ENCODE measurements at places on chromosomes 1 and 21.

GRCh38 chr1:38589036-38589435 is 270.5 kb downstream of the RRAGC start:
- no peak for DNase-seq

DNA sequence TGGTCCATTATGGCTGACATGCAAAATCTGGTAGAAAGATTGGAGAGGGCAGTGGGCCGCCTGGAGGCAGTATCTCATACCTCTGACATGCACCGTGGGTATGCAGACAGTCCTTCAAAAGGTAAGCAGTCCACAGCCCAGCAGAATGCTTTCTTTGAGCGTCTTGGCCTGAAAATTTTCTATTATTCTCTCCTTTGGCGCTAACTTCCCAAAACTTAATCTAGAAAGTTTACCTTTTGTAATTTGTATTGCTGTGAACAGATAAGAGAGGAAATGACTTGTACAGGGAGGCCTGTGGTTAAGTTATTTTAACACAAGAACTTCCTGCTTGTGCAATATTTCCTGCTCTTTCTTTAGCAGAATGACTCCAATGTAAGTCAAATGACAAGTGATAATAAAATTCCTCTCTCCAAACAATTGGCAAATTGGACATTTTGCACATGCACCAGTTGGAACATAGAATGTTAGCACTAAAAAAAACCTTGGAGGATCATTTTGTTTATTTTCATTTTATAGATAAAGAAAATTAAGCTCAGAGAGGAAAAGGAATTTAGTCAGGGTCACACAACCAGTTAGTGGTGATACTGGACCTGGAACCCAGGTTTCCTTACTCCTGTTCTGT is 18.9 kb downstream of the CAP1 start:
- peak; percentile 78 for DNase-seq

GRCh38 chr1:210117681-210118170 is 114.9 kb upstream of the SERTAD4 start:
- no peak for DNase-seq

DNA sequence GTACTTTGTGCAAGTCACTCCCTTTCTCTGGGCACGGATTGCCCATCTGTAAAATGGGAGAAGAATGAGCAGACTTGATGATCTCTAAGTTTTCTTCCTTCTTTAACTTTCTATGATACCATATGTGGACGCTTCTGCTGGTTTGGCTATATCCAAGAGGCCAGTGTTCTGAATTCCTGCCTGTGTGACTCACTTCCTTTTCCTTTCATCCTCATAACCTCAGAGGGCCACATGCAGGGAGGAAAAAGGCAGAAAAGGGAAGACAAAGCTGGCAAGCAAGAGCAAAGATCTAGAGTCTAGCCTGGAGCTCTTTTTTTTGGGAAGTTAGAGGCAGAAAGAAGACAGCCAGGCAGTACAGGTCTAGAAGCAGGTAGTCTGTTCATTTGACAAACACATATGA is 151.2 kb downstream of the OMA1 start:
- DNase-seq = peak; percentile 95

GRCh38 chr1:82759035-82759434 is 958.3 kb downstream of the ADGRL2 start:
- DNase-seq = no peak

GRCh38 chr1:3564921-3565831 is 46.1 kb downstream of the MEGF6 start:
- DNase-seq = peak; percentile 35

GRCh38 chr21:31538816-31539215 is 120.7 kb upstream of the SOD1 start:
- DNase-seq = no peak

DNA sequence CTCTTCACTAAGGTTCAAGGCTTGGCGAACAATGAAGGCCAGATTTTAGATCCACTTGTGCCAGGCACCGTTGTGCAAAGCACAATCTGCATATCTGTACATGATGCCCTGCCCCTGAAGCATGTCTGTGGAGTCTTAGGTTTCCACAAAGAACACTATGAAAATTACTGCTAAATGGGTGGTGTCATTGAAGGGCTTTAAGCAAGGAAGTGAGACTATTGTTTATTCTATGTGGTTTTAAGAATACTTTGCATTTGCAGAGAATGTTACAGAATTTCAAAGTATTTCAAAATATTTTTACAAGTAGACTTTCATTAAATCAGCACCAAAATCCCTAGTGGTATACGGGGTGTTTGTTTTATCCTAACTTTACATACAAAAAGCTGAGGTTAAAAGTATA is 8.8 kb downstream of the TSEN15 start:
- DNase-seq = peak; percentile 42

DNA sequence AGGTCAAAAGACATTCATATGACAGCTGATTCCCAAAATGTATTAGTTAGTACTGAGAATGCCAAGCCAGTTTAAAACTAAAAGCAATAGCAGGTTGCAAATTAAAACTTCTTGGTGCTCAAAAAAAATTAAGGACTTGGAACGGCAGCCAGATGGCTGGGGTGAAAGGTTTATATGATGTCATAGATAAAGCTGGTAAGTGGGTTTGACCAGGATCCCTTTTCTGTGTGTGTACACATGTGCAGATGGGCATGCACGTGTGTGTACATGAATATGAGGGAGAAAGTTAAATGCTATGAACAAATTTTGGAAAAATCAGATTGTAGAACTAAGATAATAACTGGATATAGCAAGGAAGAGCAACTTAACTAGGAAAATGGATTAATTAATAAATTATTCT is 39.1 kb upstream of the DPH5 start:
- DNase-seq = no peak

- peak; percentile 60 for DNase-seq
Observed at GRCh38 chr1:204207136-204207616, 6.6 kb downstream of the GOLT1A start.

DNA sequence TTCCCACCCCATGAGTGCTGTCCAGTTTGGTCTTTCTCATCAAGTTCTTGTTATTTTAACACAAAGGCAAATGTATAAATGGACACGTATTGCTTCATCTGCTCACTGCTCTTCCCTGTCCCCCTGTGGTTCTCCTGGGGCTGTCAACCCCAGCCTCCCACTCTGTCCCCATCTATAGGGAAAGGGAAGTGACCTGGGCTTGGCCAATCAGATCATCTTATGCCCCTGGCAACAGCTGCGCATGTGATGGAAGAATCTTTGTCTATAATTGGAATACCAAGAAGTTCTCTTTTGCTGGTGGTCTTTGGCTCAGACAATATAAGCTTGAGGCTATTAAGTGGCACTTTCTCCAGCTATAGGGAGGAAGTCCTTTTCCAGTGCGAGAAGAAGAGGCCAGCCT is 4.7 kb upstream of the CCSAP start:
- DNase-seq = no peak

GRCh38 chr1:219220945-219221344 is 47.3 kb downstream of the LYPLAL1 start:
- DNase-seq = peak; percentile 7

GRCh38 chr1:18491168-18491567 is 10.4 kb downstream of the KLHDC7A start:
- no peak for DNase-seq

DNA sequence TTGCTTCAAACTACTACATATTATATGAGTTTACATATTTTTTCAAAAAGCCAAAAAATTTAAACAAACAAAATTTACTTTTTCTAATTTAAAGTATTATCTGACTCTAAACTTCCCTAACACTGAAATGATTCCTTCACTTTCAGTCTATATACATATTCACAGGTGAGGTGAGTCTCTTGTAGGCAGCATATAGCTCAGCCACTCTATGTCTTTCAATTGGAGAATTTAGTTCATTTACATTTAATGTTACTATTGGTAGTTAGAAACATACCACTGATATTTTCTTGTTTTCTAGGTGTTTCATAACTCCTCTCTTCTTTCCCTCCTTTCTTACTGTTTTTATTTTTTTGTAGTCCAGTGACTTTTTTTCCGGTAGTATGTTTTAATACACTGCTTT is 387.1 kb downstream of the MRPL39 start:
- DNase-seq = no peak

DNA sequence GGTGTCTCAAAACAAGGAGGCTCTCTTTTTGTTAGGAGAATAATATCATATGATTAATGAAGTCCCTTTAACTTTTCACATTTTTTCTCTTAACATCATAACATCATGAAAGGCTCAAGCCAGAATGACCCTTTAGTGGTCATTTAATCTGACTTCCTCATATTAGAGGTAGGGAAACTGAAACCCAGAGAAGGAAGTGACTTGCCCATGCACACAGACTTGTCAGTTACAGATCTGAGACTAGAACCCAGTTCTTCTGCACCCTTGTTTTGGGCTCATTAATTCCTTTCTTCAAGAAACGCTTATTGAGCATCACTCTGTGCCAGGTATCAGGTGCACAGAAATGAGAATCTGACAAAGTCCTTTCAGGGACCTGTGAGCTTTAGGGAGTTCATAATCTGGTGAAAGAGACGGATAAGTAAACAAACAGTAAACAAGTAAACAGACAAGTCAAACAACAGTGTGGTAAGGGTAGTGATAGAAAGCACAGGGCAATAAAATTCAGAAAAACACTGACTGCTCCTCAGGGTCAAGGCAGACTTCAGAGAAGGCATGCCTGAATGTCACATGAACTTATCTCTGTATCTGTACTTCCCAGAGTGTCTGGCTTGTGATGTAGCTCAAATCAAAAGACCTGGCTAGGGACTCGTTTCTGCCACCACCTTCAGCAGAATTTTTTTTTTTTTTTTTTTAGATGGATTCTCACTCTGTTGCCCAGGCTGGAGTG is 38.3 kb upstream of the OSBPL9 start:
- no peak for DNase-seq

DNA sequence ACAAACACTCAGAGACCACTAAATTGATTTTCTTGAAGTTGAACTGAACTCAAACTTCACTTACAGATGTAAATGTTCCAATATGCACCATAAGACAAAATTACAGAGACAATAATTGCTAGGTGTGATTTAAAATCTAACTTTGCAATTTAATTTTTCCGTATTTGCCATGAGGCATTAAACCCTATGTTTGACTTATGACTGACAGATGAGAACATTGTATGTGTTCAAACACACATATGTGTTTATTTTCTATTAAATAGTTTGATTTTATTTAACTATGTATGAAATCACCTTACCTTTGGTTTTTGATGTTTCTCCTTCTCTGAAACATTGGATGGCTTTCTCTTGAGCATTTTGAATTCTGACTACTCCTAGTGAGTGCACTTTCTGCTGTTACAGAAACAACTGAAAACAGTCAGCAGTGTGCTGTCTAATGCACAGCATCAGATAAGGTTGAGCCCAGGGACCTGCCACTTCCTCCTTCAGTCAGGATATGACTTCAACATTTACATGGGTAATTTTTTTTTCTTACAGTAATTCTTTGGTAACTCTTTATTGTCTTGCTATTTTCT is at the start of gene SAMSN1:
SAMSN1 (minus strand) TSS at position 410 of the 575 bp plus-strand sequence; CDS start at position 356, 54 bp downstream.
- DNase-seq = no peak

DNA sequence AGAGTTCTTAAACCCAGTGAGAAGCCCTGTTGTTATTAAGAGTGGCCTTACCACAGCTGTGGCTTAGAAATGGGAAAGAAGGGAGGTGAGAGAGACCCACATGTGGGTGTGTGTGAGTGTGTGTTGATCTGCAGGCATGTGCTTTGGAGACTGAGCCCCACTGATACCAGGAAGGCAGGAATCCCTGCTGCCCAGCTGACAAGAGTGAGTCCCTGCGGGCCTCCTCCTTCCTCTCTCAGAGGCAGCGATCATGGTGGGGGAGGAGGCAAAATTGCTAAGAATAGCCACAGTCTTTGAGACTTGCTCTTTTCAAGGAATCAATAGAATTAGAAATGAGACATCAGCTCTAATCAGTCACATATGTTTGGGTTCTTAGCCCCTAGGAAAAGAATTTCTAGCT is 87.0 kb upstream of the WARS2 start:
- no peak for DNase-seq

DNA sequence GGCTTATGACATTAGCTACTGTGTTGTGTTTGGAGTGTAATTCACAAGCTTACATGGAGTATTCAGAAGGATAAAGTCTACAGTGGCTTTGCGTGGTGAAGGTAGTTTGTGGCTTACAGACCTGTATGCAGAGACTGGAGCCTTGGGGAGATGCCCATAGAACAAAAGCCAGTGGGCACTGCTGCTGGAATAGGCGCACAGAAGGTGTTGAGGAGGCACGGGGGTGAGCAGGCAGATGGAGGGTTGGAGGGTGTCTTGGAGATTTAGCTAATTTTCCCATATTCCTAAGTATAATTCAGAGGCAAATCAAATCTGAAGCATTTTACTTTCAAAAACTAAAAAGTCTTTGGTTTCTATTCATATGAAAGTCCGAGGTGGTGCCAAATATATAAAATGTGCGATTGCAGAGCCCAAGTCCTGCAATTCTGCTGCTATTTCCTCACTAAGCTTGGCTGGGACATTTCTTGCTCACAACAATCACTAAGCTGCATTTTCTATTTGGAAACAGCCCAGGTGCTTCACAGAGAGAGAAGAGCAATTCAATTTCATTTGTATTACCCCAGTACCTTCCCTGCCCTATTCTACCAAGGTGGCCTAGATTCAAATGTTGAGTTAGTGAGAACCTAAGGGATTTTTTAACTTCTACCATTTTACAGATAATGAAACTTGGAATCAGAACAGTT is 48.5 kb downstream of the FH start:
- DNase-seq = no peak

GRCh38 chr21:43942621-43943020 is 69.5 kb upstream of the TRAPPC10 start:
- DNase-seq = no peak

DNA sequence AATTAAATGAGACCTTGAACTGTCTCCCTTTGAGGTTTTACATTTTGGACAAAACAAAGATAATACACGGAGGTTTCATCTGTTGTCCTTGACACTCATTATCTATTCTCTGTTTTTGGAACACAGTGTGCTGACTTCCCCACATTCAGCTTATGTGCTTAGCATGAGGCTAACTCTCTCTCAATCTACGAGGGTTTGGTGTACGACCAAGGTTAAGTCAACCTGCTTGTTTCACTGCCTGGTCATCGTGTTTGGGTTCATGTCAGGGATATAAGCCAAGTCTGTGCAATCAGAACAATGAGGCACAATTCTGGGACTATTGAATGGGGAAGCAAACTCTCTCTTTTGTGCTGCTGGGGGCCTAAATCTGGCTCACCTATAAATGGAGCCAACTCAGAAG is 328.5 kb upstream of the USP25 start:
- DNase-seq = no peak

DNA sequence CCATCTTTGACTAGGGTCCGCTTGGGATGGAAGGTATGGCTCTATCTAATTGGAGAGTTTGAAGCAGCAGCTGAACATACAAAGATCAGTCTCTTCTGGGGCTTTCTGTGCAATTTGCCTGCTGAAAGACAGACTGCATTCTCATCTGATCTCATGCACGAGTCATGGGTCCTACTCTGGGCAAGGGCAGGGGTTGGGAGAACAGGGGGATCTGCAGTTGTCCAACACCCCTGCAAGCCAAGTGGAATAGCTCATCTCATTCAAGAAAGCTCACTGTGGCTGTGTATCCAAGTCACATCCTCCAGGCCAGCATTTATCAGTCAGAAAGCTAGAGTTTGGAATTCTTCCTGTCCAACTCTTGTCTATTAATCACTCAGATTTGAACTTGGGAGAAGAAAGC is 177.2 kb upstream of the C8B start:
- no peak for DNase-seq

GRCh38 chr1:181490740-181491712 is 7.7 kb downstream of the CACNA1E start:
- no peak for DNase-seq

GRCh38 chr21:39118604-39119215 is 64.5 kb downstream of the PSMG1 start:
- no peak for DNase-seq

GRCh38 chr1:180131510-180131909 is 23.2 kb upstream of the QSOX1 start:
- peak; percentile 89 for DNase-seq
